ENCODE measurements at places on chromosomes 4 and X.

DNA sequence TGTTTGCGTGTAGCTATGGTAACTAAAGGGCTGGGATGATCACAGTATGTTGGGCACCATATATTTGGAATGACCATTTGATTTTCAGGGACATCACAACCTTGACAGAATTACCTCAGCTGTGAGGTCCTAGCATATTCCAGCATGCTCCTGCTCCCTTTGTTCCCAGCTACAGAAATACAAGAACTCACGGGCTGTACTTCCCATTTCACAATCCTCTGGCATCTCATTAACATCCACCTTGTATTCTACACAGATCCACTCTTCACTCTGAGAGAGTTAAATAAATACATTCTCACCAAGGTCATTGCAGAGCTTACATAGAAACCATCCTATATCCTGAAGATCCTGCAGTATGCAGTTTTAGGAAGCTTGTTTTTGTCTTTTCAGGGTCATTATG is 169.7 kb downstream of the FRMPD4 start:
- DNase-seq = no peak

GRCh38 chr4:183241322-183241640 is 78.8 kb downstream of the CLDN22 start:
- DNase-seq = peak; percentile 84

GRCh38 chr4:79626611-79627010 is 218.6 kb upstream of the GK2 start:
- no peak for DNase-seq

- DNase-seq = no peak
Measured at GRCh38 chr4:109589605-109590004, 29.6 kb downstream of the MCUB start.

DNA sequence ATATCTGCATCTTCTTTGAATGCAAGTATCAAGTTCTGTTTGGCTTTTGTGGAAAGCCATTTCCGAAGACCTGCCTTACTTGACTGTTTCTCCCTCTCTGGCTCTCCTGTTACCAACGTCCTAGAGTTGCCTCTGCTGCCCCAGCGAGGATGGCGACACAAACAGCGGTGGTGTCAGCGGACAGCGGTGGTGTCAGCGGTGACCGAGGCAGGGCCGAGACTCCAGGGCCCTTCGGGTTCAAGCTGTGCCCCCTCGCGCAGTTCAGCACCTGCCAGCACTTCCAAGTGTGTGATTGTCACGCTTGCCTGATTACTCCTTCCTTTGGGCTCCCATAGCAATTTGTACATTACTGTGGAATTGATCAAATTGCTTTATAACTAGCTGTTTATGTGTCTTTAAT is 336.9 kb upstream of the FAT1 start:
- DNase-seq = no peak

DNA sequence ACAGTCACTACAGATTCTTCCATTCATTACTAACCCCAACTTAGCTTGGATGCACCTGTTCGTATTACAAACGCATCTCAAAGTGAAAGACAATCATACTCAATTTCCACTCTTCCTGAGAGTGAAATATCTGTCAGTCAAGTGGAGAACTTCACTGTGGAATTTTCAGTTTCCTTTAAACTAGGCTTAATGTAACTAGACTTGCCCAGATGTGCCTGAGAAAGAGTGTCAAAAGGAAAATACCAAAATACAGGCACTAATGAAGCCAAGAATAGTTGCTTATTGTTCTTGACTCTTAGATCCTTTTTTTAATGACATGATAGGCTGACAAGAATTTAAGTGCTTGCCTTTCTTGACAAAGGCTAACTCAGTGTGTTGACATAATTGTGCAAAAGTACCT is 72.4 kb upstream of the NR3C2 start:
- DNase-seq = no peak

DNA sequence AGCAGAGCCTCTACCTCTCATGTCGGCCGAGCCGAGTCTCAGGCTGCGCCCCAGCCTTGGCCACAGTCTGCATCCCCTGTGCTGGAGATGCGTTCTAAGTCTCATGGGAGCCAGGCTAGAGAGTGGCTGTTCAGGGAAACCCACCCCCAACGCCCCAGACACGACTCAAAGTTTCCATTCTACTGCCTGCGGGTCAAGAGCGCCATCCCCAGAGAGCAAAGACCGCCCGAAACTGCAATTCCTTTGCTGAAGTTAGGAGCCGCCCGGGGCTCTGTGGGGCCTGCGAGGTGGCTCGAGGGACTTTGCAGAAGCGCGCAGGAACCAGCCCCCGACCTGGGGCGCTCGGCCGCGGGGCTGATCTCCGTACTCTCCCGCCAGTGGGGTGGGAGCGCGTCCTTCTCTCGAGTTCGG is 10.0 kb upstream of the ELF4 start:
- no peak for DNase-seq

DNA sequence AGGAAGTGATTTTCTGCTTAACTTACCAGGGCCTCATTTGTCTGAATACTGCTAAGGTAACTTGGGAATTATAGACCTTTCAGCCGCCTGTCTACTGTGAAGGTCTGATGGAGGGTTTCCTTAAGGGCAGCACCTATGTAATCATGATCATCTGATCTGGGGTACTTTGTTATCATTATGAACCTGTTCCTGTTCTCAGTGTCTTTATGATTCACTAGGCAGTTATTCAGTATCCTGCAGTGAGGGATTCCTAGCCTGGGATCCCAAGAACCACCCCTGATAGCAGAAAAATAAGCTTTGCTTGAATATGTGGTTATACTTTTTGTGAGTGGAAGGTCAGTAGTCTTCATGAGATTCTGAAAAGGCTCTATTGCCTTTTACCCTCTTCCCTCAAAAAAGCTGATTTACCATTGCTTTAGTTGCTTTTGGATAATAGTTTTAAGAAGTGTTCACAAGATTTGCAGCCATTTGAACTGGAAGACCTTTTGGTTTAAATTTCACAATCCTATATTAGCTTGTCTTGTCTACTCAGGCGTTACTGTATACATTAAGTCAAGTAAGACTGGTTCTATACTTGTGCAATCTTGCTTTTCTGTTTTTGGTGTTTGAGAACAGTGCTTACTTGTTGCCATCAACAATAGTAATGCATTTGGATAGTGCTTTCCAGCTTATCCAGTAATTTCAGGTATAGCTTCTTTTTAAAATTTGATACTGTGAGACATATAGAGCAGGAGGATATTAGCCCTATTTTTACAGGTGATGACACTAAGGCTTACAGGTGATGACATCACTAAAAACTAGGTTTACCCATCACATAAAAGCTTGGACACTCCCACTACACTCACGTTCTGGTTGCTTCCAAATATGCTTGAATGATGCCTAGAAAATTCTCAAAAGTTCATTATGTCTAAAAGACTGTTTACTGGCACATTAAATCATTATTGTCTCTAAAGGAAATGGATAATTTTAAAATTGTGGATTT is 60.0 kb downstream of the FHIP1A start:
- no peak for DNase-seq

GRCh38 chr4:165805406-165805805 is 67.6 kb upstream of the TLL1 start:
- no peak for DNase-seq

- DNase-seq = no peak
Measured at GRCh38 chr4:105120626-105121025, 26.1 kb upstream of the TET2 start.

GRCh38 chrX:125757794-125758564 is 408.1 kb downstream of the DCAF12L2 start:
- no peak for DNase-seq

DNA sequence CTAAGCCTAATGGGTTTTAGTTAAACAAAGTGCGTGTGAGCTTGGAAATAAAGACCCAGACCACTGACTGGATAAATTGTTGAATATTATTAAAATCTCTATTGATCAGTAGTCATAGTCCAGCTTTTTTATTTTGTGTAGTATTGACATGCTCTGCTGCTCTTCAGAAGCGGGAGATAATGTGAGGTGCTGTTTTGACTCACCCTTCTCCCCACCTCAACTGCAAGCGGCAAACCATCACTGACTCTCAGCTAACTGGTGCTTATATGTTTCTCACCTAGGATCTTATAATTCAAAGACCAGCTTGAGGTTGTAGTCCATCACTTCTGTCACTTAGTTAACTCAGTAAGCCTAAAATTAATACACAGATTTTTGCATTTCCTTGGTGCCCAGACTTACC is 72.2 kb downstream of the COMMD8 start:
- no peak for DNase-seq

GRCh38 chrX:18194688-18195087 is 26.0 kb downstream of the BEND2 start:
- no peak for DNase-seq

DNA sequence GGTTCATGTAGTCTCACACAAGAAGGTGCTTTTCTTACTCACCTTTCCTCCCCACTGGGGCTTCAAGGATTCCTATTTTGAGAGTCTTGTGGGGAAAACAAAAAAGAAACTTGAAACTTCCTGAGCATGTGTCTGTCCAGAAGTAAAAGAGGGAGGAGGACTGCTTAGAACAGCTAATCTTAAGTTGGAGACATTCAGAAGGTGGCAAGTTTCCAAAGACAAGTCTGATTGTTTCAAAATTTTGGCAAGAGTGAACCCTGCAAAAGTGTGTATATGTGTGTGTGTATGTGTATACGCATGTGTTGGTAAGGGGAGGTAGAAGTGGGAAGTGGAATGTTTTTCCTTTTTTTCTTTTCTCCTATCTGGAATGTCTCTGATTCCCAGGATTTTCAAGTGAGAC is 189.0 kb upstream of the FRMPD4 start:
- DNase-seq = no peak

DNA sequence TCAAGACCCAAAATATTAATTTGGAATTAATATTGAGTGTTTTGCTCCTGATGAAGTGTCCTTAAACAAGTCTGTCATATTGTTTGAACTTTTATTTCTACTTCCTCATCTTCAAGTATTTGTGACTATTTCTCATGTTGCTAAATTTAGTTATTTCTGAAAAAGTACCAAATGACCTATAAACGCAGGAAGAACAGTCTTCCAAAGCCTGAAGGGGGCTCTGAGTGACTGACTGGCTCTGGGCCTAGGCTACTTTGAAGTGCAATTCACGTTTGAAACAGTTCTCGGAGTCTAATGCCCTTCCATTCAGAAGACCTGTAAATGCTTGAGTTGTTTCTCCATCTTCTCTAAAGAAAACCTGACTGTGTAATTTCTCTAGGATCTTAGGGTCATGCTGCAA is 26.5 kb downstream of the GALNT7 start:
- DNase-seq = no peak

GRCh38 chr4:48705609-48706008 is 74.5 kb downstream of the FRYL start:
- no peak for DNase-seq

DNA sequence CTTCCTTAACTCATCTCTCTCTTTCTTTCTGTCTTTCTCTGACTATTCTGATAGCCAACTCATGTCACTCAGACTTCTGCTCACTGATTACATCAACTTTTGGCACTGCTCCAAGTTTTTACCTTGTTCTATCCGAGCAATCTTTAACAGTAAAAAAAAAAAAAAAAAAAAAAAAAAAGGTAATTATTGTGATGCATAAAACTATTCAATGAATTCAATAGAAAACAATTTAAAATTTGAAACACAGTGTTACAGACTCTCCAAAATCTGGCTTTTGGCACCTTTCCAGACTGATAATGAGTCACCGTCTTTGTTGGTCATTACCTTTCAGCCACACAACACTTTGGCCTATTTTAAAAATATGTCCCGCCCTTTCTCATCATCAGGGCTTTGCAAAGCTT is 229.5 kb downstream of the GALNTL6 start:
- peak; percentile 19 for DNase-seq

DNA sequence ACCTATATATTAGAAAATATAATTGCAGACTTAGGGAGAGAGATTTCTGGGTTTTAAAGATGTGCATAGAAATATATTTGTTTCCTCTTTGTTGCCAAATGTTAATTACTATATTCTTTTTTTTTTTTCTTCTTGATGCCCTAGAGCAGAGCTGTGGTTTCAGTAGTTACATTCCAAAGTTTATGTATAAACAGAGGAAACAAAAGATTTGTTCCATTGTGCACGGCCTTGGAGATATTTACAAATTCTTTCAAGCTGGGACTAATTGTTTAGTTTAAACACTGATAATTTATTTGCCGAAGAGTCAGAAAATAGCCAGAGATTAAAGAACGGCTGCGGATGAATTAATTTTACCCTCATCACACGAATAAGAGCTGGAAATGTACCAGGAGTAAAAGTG is 85.1 kb downstream of the USP46 start:
- peak; percentile 54 for DNase-seq

DNA sequence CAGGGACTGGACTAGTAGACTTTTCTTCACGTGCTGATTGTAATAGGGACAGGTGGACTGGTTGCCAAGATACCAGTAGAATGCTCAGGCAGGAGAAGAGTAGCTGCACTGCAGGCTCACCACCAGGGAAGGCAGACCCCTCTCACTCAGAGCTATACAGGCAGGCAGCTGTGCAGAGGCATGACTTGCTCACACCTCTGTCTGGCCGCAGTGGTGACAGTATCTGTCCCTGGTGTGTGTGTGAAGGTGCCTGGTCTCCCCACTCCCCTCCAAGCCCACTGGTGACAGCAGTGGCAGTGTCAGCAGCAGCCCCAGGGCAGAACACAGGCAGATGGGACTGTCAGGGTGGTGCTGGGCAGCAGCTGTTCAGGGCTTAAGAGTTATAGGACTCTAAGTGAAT is 140.7 kb downstream of the RPS6KA6 start:
- no peak for DNase-seq

- no peak for DNase-seq
Measured at GRCh38 chr4:78446619-78447018, 105.0 kb upstream of the ANXA3 start.

DNA sequence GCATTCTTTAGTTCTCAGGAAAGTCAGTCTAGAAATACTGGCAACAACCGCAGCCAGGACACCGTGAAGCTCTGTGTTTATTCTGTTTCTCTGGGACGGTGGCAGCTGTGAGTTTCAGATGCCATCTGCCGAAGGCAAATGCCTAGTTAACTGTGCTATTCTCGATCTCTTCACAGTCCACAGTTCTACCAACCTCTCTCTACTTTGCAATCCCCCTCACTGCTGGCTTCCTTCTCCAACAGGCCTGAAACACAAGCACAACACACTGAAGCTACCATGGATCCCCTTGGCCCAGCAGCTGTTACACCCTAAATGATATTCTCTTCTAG is 118.8 kb downstream of the ZNF827 start:
- no peak for DNase-seq

DNA sequence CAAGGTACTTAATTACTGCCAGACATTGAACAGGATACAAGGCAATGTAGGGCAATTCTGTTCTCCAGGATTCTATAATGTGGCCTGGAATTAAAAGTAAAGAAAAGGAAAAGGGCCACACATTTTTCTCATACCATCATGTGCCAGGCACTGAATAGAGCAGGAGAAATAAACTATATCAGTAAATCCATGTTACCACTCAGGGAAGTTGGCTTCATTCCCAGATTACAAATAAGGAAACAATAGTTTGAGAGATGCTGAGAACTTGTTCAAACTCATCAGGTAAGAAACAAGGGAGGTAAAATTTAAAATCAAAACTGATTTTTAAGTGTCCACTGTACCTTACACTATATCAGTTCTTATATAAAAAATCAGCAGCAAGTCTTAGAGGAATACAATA is 645.0 kb upstream of the ATOH1 start:
- DNase-seq = no peak
